Small intestine (tissue), 16 donors: ENCODE measurements at places on chromosomes 6 and 20.

GRCh38 chr6:128350416-128351254 is 169.8 kb downstream of the PTPRK start:
- peaks cover 26% of the 10 kb centered on the region for H3K4me1 ChIP-seq
- DNase-seq, result no peak
- no peaks in the 10 kb centered on the region for H3K36me3 ChIP-seq
- no peak overlapping the region for H3K27ac ChIP-seq
- H3K4me3 ChIP-seq, result no peak overlapping the region
- H3K27me3 ChIP-seq, result no peaks in the 10 kb centered on the region

DNA sequence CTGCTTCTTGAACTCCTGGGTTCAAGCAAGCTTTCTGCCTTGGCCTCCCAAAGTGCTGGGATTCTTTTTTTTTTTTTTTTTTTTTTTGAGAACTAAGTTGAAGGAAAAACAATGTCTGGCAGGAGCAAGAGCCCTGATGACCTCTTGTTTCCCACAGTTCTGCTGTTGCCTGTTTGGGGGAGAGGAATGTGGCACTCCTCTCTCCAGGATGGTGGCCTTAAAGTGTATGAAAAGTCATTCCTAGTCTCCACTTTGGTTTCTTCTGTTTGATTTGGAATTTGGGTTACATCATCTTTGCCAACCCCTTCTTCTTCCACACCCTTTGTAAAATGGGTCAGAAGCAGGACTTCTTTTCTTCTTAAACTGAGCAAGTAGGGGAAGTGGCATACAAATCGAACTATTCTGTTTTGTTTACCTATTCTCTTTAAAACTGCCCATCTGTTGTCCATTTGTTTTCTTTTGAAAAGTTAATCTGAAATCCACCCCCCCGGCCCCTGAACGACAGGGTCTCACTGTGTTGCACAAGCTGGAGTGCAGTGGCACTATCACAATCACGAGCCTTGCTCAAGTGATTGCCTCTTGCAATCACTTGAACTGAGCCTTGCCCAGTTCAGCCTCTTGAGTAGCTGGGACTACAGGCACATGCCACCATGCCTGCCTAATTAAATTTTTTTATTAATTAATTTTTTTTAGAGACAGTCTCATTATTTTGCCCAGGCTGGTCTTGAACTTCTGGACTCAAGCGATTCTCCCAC is 11.3 kb downstream of the CARMIL1 start:
- no peaks in the 10 kb centered on the region for H3K27me3 ChIP-seq
- DNase-seq, result no peak
- peaks cover 3% of the 10 kb centered on the region for H3K4me1 ChIP-seq
- H3K4me3 ChIP-seq, result no peak overlapping the region
- H3K27ac ChIP-seq, result no peak overlapping the region

- peaks cover 5% of the 10 kb centered on the region for H3K4me1 ChIP-seq
- H3K27ac ChIP-seq, result no peak overlapping the region
- no peaks in the 10 kb centered on the region for H3K36me3 ChIP-seq
- H3K4me3 ChIP-seq, result peak overlapping the region; percentile 16
- peaks cover 2% of the 10 kb centered on the region for H3K27me3 ChIP-seq
- no peak for DNase-seq
Measured at GRCh38 chr6:37783025-37783855, 36.3 kb upstream of the ZFAND3 start.

GRCh38 chr6:166026586-166027126 is 141.0 kb downstream of the TBXT start:
- H3K27me3 ChIP-seq, result no peaks in the 10 kb centered on the region
- DNase-seq, result no peak
- H3K36me3 ChIP-seq, result no peaks in the 10 kb centered on the region
- no peak overlapping the region for H3K27ac ChIP-seq
- H3K4me3 ChIP-seq, result no peak overlapping the region

DNA sequence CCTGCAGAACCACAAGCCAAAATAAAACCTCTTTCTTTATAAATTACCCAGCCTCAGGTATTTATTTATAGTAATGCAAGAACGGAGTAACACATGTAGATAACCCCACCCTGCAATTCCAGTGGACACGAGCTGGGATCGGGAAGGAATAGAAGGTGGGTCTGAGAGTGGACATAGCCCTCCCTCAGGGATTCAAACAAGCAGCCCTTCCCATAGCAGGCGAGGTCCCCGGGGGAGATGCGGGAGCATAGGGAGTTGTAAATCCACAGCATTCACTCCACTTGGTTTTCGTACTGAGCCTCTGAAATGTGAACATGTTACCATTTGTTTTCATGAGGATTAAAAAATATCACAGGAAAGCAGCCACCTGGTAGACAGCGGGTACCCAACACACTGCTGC is 312.6 kb downstream of the CDH4 start:
- H3K27ac ChIP-seq, result no peak overlapping the region
- H3K36me3 ChIP-seq, result no peaks in the 10 kb centered on the region
- H3K4me1 ChIP-seq, result no peaks in the 10 kb centered on the region
- no peak for DNase-seq

DNA sequence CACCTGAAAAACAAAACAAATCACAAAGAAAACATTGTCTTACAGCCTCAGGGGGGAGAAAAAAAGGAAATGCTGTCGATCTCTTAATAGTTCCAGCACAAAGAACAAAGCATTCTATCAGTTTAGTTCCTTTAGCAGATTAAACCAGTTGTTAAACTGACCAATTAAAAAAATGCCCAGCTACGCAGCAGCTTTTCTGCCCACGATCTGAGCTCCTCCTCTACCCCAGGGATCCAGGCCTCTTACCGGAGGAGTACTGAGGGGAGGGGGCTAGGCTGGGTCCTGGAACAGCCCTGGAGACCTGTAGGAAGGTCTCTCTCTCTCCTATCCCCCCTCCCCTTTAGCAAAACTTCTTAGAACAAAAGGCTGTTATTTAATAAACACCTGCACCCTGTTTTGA is 13.4 kb downstream of the PTK7 start:
- H3K36me3 ChIP-seq, result peaks cover 2% of the 10 kb centered on the region
- H3K4me1 ChIP-seq, result peaks cover 20% of the 10 kb centered on the region
- DNase-seq, result no peak
- H3K27ac ChIP-seq, result peak overlapping the region; percentile 32

DNA sequence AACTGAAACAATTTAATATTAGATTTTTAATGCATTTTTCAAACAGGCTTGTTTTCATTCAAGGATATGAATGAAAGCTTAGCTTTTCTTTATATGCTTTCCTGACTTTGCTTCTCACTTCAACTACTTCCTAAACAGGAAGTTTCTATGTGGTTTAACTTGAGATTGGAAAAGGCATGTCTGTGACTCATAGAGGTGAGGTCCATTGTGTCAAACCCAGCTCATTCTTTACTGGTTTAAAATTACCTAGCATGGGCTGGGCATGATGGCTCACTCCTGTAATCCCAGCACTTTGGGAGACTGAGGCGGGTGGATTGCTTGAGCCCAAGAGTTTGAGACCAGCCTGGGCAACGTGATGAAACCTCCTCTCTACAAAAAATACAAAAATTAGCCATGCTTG is 34.4 kb downstream of the EFHC1 start:
- H3K36me3 ChIP-seq, result peaks cover 3% of the 10 kb centered on the region
- peak; percentile 76 for DNase-seq
- no peaks in the 10 kb centered on the region for H3K4me1 ChIP-seq

- DNase-seq, result no peak
- no peaks in the 10 kb centered on the region for H3K27me3 ChIP-seq
- H3K4me1 ChIP-seq, result no peaks in the 10 kb centered on the region
- no peaks in the 10 kb centered on the region for H3K36me3 ChIP-seq
Measured at GRCh38 chr6:5749651-5750215, 257.0 kb downstream of the NRN1 start.

GRCh38 chr6:167295495-167296292 is 4.6 kb downstream of the UNC93A start:
- DNase-seq, result no peak
- H3K36me3 ChIP-seq, result no peaks in the 10 kb centered on the region
- no peak overlapping the region for H3K4me3 ChIP-seq
- H3K27ac ChIP-seq, result no peak overlapping the region
- peaks cover 14% of the 10 kb centered on the region for H3K4me1 ChIP-seq

GRCh38 chr6:148556410-148556809 is 190.4 kb upstream of the UST start:
- H3K4me3 ChIP-seq, result no peak overlapping the region
- no peaks in the 10 kb centered on the region for H3K27me3 ChIP-seq
- H3K27ac ChIP-seq, result no peak overlapping the region
- no peak for DNase-seq
- no peaks in the 10 kb centered on the region for H3K36me3 ChIP-seq

DNA sequence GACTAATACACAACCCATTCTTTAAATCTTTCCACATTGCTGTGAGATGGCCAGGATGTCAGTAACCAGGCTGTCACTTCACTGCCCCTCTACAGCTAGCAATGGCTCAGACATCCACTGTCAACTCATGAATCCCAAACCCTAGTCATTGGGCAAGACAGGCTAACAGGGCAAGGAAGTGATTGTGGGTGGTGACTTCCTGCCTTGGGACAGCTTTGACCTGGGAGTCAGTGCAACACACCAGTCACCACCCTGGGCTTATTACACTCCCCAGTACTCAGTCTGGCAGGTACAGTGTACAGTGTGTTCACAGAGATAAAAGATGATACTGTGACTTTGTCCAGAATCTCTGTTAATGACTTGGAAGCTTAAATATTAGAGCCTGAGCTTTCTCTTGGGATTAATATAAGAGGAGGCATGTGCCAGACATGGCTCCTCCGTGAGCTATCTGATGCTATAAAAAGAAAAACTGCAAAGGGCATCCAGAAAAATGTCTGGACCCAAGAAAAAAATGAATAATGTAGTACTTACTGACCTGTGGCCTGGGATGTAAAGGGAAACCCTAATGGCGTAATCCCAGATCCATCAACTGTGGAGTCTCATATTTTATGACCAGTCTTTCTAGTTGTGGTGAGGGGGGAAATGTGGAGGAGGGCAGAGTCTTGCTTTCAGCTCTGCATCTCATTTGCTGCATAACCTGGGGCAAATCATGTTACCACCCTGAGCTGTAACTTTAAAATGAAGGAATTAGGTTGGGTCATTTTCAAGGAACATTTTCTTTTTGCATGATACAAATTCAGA is 244.4 kb downstream of the SLC24A3 start:
- no peak overlapping the region for H3K27ac ChIP-seq
- H3K4me1 ChIP-seq, result no peaks in the 10 kb centered on the region
- H3K27me3 ChIP-seq, result no peaks in the 10 kb centered on the region
- H3K4me3 ChIP-seq, result no peak overlapping the region
- no peaks in the 10 kb centered on the region for H3K36me3 ChIP-seq

GRCh38 chr6:107115695-107116327 is 496 bp upstream of the BEND3 start:
- H3K4me1 ChIP-seq, result no peaks in the 10 kb centered on the region
- no peaks in the 10 kb centered on the region for H3K36me3 ChIP-seq
- DNase-seq, result peak; percentile 81
- H3K27me3 ChIP-seq, result no peaks in the 10 kb centered on the region

DNA sequence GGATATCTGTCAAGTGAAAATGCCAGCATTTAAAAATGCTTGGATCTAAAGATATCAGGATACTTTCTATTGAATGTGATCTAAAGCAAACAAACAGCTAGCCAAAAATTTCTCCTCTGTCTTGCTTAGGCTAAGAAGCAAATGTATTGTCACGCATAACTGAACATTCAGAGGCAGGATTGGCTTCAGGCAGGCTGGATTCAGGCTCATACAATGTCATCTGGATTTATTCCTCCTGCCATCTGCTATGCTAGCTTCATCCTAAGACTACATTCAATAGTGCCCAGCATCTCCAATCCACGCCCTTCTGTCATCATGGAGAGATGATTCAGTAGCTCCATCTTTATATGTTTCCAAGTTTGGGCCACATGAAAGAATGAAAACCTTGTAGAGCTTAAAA is 27.1 kb downstream of the PFDN4 start:
- DNase-seq, result no peak
- H3K27me3 ChIP-seq, result no peaks in the 10 kb centered on the region
- H3K4me3 ChIP-seq, result no peak overlapping the region
- H3K4me1 ChIP-seq, result no peaks in the 10 kb centered on the region

DNA sequence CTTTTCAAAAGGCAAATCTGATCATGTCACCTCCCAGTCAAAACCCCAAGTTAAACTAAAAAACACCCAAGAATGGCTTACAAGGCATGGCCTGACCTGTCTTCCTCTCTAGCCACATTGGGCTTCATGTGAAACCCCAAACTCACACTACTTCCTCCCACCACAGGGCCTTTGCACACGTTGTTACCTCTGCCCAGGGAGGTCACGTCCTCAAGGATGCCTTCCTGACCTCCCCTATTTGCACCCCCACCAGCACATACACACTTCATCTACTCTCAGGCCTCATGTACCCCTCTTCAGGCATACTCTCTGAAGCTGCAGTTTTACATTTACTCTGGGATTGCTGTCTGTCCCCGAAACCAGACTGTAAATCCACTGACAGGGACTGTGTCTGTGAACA is 6.1 kb downstream of the EZR start:
- H3K27me3 ChIP-seq, result no peaks in the 10 kb centered on the region
- H3K4me3 ChIP-seq, result peak overlapping the region; percentile 4
- peaks cover 13% of the 10 kb centered on the region for H3K4me1 ChIP-seq
- H3K36me3 ChIP-seq, result peaks cover 56% of the 10 kb centered on the region

GRCh38 chr20:34190262-34190661 is 51.0 kb upstream of the ASIP start:
- H3K4me1 ChIP-seq, result no peaks in the 10 kb centered on the region
- H3K36me3 ChIP-seq, result no peaks in the 10 kb centered on the region
- DNase-seq, result no peak
- H3K27ac ChIP-seq, result no peak overlapping the region

GRCh38 chr6:39196673-39197091 is 32.6 kb downstream of the KCNK5 start:
- peaks cover 74% of the 10 kb centered on the region for H3K36me3 ChIP-seq
- no peaks in the 10 kb centered on the region for H3K27me3 ChIP-seq
- no peak overlapping the region for H3K4me3 ChIP-seq
- peaks cover 31% of the 10 kb centered on the region for H3K4me1 ChIP-seq

DNA sequence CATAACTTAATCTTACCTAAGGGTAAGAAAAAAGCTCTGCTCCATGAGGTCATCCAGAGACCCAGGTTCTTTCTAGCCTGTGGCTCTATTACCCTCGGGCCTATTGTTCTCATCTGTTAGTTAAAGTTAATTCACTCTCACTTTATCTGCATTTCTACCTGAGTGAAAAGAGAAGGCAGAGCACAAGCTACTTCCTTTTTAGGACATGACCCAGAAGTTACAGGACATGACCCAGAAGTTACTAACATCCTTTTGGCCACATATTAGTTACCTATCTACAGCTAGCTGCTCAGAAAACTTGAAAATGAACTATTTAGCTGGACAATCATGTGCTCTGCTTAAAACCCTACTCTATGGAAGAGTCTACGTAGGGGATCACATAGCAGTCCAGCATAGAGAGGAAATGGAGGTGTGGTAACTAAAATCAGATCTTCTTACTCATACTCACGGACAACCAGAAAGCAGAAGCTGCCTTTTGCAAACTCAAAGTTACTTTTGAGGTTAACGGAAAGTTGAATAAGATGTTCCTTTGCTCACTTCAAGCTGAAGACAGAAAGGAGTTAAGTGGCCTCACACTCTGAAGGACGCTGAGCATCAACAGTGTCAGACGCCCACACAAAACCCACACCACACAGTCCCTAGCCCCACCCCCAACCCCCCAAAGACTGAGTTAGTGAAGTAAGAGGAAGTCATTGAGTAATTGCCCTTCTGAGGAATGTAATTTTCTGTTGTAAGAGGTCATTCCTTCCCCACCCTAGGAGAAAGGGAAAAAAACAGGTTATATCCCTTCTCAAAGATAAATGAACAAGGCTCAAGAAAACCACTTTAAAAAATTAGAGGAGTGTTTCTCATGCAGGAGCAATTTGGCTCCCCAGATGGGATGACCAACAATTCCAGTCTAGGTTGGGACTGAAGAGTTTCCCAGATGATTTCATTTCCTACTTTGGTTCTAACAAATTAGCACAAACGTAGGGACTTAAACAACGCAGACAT is 45.9 kb upstream of the TAB2 start:
- H3K27me3 ChIP-seq, result no peaks in the 10 kb centered on the region
- no peak overlapping the region for H3K4me3 ChIP-seq
- no peak for DNase-seq
- no peak overlapping the region for H3K27ac ChIP-seq

GRCh38 chr6:137102851-137103492 is 58.2 kb upstream of the IL20RA start:
- H3K36me3 ChIP-seq, result no peaks in the 10 kb centered on the region
- no peak for DNase-seq
- no peaks in the 10 kb centered on the region for H3K4me1 ChIP-seq
